Skin of body (tissue), 3 donors: ENCODE measurements at places on chromosomes 2 and 18.

- DNase-seq: no peak
These were observed 33.0 kb downstream of the PDK1 start for GRCh38 chr2:172588931-172589330.

DNA sequence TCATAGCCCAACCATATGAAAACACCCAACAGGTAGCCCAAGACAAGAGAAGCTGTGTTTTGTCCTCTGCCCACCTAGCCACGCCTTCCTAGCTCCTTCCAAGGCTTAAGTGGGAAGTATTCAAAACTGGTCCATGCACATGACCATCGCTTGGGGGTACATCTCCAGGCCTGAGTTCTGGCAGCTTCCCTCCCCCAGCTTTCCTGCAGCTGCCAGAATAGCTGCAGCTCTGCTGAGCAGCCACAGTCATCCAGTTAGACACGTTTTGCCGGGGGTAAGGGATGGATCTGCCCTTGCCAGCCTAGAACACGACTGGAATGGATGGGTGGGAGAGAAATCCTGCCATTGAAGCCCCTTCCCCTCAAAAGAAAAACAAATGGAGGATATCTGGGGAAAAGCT lies 166.8 kb downstream of the NRP2 start:
- no peak for DNase-seq

GRCh38 chr2:220847589-220847988 lies 724.5 kb downstream of the EPHA4 start:
- DNase-seq: no peak

DNA sequence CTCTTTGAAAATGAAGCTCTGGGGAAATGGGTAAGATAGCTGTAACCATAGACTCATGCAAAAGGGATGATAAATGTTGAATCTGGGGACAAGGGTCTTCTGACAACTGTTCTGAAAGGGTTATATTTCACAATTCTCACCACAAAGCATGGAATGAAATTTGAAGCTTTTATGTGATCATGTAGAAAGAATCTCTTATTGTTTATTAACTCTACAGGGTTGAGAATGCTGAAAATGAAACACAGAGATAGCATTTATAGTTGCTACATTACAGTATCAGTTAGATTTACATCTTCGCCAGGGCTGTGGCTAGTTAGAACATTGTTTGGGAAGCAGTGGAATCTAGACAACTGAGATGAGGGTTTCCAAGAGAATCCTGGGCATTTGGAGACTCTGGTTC lies 97.4 kb upstream of the LHCGR start:
- peak; percentile 10 for DNase-seq

- peak; percentile 38 for DNase-seq
These were observed 127.8 kb downstream of the CCBE1 start for GRCh38 chr18:59569390-59569791.

GRCh38 chr2:62654876-62655359 lies 50.6 kb upstream of the EHBP1 start:
- no peak for DNase-seq

GRCh38 chr2:161131074-161131680 lies 29.1 kb upstream of the TANK start:
- no peak for DNase-seq

- no peak for DNase-seq
These were observed 93.8 kb upstream of the SKOR2 start for GRCh38 chr18:47345291-47345690.

DNA sequence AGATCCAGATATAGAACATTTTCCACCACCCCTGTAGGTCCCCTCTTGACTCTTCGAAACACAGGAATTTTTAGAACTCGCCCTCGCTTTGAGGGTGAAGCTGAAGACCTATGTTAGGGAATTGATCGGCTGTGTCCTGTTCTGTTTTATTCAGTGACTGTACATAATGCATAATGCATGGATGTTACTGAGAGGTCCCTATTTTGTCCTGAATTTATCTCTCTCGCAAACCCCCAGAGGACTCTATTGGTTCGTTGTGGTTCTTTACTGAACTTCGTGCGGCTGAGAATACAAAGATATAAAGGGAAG lies 431 bp upstream of the EIF5B start:
- peak; percentile 85 for DNase-seq

DNA sequence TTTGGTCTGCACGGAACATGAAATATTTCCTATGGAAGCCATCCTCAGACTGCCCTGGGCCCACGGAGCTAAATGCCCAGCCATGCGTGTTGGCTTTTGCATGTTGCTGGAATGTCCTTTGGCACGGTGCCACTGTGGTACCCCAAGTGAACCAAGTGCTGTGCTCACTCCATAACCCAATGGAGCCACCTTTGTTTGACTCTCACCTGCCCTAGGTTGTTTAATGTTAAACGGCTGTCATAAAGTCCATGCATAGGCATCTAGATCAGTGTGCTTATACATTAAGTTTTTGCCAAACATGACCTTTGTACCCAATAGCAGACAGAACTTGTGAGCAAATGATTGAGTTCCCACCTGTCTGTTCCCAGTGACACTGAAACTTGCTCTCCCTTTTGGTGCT lies 59.9 kb upstream of the TMEM87B start:
- DNase-seq: no peak

DNA sequence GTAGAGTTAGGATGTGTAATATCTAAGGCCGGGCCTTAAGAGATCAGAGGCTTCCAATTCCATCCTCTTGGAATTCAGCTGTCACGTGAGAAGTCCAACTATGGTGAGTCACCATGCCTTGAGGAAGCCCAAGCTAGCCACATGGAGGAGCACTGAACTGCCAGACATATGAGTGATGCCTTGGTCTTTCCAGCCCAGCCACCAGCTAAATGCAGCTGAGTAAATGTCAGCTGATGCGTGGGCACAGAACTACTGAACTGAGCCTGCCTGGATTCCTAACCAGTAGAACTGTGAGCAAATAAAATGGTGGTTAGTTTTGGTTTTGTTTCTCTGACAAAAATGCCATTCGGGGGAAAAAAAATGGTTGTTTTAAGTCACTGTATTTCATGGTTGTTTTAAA lies 153.7 kb upstream of the SERTAD2 start:
- no peak for DNase-seq

DNA sequence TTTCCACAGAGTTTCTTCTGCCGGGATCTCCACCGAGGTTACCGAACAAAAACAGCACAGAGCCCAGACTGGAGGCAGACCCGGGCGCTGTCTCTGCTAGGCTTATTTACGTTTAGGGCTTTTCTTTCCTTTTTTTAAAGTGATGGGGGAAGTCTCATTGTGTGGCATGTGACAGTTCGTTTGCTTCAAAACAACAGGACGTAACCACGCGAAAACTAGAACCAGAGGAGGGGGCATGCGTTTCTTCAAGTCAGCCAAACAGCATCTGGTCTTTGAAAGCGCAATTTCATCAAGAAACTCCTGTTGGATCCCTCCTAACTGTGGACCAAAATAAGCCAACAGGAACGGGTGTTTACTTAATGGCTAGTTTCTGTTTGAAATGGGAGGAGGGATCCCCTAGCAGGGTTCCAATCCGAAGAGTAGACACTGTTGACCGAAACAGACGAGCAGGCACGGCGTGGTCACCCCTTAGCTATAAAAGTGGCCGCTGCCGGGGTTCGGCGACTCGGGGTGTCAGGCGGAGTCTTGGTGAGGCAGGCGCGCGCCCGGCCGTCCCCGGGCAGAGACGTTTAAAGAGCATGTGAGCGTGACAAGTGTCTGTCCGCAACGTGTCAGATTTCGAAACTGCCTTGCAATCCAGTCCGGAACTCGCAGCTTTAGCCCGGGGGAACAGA lies 997 bp upstream of the TGIF1 start:
- peak; percentile 93 for DNase-seq

DNA sequence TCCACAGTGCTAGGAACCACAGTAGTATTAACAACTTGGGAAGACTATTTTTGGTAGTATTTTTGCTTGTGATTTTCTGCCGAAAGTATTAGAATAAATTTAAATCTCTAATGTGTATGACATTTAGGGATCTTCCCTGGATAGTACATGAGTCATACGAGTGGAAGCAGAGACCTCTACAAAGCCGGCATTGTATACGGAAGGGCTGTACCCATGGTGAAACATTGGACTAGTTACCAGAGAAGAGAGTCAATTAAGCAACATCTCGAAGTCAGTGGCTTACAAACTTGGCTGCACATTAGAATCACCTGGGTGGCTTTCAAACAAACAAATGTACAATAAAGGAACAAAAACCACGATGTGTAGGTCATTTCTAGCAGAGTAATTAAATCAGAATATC lies 1131.7 kb upstream of the LRRTM1 start:
- DNase-seq: no peak

GRCh38 chr18:12283666-12284065 lies 24.4 kb upstream of the TUBB6 start:
- no peak for DNase-seq

DNA sequence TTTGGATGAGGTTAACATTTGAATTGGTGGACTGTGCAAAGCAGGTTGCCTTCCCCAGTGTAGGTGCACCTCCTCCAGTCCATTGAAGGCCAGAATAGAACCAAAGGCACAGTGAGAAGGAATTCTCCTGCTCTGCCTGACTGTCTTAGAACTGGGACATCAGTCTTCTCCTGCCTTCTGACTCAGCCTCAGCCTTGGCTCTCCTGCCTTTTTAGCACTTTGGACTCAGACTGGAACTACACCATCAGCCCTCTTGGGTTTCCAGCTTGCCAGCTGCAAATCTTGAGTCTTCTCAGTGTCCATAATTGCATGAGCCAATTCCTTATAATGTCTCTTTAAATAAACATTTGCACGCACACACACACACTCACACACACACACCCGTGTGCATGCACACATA lies 8.0 kb upstream of the TMEM177 start:
- DNase-seq: no peak

GRCh38 chr2:133414486-133415209 lies 153.6 kb downstream of the NCKAP5 start:
- DNase-seq: no peak

- no peak for DNase-seq
These were observed 3.9 kb downstream of the INPP4A start for GRCh38 chr2:98448441-98449145.

DNA sequence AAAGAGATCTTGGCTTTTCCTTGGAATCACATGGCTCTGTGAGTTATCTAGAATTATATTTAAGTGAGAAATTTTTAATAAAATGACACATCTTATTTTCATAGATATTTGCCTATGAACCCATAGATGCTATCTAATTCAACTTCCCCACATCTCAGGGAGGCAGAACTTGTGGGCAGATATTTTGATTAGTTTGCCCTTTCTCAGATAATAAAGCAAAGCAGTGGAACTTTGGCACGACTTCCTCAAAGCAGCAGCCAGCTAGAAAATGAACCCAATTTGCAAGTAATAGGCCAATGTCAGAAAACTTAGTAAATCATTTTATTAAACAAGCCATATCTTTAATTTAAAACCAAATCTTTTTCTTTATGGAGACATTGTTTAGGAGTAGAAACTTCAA lies 32.7 kb downstream of the RAB27B start:
- no peak for DNase-seq

- DNase-seq: no peak
These were observed 246.0 kb upstream of the LYPD1 start for GRCh38 chr2:132915812-132916549.

GRCh38 chr2:47089083-47089464 lies 66.0 kb downstream of the STPG4 start:
- DNase-seq: no peak

GRCh38 chr2:7891312-7891711 lies 790.5 kb upstream of the ID2 start:
- DNase-seq: no peak

- no peak for DNase-seq
These were observed 11.1 kb downstream of the CAVIN2 start for GRCh38 chr2:191835539-191836350.

- DNase-seq: no peak
These were observed 70.3 kb upstream of the RMDN2 start for GRCh38 chr2:37854676-37855282.

- peak; percentile 82 for DNase-seq
These were observed at the start of gene SLC19A3 for GRCh38 chr2:227717687-227718567. Gene SLC19A3, minus strand, starts transcription at chr2:227718028. Its CDS starts 15,710 bp downstream, at chr2:227702318.

GRCh38 chr2:234459401-234460009 lies 37.4 kb downstream of the ARL4C start:
- DNase-seq: no peak

- DNase-seq: no peak
These were observed 478.3 kb downstream of the ZEB2 start for GRCh38 chr2:144041612-144042011.

DNA sequence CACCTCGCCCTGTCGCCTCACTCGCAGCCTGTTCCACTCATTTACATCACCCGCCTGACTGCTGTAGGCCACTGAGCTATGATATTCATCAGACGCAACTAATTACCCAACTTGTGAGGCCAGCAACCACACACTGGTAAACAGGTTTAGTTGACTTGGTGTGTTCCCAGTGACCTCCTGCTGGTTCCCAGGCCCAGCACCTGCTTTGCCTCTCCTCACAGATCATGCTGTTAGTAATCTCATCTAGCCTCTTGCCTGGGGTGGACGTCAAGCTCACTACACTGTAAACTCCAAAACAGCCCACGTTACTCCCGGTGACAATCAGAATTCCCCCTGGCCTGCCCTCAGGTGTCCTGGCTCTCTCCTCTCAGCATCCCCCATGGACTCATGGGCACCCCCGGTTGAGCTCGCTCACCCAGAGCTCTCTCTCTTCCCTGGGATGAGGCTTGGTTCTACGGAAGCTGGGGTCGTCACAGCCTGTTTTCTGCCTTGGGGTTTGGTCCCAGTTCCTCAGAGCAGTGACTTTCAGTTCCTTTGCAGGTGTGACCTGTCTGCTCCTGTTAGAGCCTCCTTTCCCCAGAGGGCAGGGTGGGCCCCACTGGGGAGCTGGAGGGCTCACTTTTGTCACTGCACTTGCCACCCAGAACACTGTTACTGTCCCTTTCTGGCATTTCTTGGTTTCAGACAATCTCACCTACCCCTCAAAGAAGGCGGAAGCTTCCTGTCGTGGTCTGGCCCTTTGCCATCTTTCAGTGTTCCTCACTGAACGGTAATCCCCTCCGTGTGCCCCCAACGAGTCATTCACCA lies 40.3 kb downstream of the INPP5D start:
- DNase-seq: no peak

DNA sequence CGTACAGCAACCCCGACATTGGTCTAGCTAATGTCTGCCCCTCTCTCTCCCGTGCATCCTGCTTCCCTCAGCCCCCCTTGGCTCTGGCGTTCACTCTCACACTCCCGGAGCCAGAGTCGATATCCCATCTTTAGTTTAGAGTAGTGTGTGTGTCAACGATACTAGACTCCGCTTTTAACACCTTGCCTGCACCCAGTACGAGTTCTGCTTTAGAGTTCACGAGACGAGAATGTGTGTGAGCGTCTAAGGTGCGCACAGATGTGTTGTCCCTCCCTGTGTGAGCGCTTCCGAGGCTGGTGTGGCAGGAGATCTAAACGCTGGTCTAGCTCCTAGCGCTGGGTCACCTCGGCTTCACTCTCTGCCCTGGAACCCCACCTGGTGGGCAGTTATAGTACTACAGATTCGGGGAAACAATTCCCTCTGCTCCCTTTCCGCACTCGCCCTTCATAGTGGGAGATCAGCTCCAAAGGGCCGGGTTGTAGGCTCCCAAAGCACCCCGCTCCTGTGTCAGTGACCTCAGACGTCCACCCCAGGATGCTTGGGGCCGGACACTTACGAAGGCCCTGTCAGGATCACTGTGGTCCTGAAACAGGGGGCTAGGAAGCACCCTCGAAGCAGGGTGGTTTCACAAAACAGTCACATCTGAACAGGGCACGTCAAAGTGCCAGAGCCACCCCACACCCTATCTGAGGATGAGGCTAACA lies 2.6 kb upstream of the CYP26B1 start:
- DNase-seq: peak; percentile 86
